ENCODE measurements at places on chromosomes 12 and 14.

- no peak for DNase-seq
Measured at GRCh38 chr14:34122081-34122480, 171.2 kb upstream of the EGLN3 start.

DNA sequence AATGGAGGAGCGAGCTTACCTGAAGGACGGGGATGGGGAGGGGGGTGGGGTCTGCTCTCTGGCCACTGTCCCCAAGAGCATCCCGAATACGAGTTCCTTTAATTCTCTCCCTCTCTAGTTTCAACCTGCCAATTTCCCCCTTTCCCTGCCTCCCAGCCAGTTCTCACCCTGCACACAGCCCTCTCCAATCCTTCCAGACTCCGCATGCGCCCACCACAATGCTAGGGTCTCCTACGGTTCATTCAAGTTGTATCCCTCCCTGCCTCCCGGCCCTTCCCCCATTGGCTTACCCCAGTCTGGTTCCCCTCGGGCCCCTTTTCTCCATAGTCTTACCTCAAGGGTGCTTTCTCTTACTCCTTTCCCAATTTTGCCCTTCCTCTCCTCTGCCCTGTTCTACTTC is 708 bp upstream of the IGFBP6 start:
- no peak for DNase-seq

GRCh38 chr12:1250641-1251040 is 259.6 kb downstream of the ERC1 start:
- no peak for DNase-seq

- DNase-seq = no peak
Measured at GRCh38 chr12:55703288-55703687, 4.4 kb downstream of the ITGA7 start.

GRCh38 chr14:67514650-67515385 is 18.3 kb upstream of the PLEKHH1 start:
- no peak for DNase-seq
